ENCODE measurements at places on chromosomes 2 and 18.

GRCh38 chr18:61132031-61132430 lies 201.2 kb upstream of the CDH20 start:
- no peak for DNase-seq

DNA sequence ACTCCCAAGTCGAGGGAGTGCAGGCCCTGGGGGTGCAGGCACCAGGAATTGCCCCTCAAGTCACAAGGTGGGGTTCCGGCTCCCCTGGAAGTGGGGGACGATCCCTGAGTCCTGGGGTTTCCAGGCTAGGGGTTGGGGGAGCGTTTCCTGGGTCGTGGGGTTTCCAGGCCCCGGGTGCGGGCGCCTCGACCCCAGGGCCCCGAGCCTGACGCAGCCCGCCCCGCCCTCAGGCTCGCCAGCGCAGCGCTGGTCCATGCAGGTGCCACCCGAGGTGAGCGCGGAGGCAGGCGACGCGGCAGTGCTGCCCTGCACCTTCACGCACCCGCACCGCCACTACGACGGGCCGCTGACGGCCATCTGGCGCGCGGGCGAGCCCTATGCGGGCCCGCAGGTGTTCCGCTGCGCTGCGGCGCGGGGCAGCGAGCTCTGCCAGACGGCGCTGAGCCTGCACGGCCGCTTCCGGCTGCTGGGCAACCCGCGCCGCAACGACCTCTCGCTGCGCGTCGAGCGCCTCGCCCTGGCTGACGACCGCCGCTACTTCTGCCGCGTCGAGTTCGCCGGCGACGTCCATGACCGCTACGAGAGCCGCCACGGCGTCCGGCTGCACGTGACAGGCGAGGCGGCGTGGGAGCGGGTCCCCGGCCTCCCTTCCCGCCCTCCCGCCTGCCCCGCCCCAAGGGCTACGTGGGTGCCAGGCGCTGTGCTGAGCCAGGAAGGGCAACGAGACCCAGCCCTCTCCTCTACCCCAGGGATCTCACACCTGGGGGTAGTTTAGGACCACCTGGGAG lies 12.0 kb downstream of the SIGLEC15 start:
- DNase-seq, result peak; percentile 67

DNA sequence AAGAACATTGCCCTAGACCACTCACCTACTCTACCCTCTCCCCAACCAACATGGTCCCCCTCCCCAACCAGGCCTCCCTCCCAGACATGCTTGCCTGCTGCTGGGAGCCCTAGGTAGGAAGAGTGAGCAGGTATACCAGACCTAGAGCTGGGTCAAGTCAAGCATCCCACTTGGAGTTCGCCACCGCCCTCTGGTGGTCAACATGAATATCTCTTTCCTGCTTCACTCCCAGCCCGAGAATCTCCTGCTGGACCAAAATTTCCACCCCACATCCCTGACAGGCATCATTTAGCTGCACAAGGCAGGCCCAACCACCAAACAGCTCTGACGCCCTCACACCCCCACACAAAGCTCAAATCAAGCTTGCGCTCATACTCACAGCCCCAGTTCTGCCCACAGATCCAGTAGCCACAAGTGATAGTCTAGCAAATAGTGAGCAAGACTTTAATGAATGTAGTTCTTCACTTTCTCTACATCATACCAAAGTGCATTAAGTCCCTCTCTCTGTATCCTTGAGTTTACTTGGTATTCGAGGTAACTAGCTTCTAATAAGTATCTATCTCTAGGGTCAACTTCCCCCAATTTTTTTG lies 116.0 kb downstream of the TNS1 start:
- peak; percentile 81 for DNase-seq

GRCh38 chr2:156890529-156891148 lies 366.9 kb upstream of the GALNT5 start:
- no peak for DNase-seq

GRCh38 chr2:127619877-127620705 lies 25.9 kb upstream of the GPR17 start:
- DNase-seq, result no peak

DNA sequence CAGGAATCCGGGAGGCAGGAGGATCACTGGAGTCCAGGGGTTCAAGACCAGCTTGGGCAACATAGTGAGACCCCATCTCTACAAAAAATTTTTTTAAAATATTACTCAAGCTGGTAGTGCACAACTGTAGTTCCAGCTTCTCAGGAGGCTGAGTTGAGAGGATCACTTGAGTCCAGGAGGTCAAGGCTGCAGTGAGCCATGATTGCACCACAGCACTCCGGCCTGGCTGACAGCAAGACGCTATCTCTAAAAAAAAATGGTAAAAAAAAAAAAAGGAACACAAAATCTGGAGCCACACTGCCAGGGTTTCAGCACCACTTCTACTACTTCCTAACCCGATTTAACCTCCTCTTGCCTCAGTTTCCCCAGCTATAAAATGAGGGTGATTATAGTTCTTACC lies 57.0 kb downstream of the STEAP3 start:
- no peak for DNase-seq

DNA sequence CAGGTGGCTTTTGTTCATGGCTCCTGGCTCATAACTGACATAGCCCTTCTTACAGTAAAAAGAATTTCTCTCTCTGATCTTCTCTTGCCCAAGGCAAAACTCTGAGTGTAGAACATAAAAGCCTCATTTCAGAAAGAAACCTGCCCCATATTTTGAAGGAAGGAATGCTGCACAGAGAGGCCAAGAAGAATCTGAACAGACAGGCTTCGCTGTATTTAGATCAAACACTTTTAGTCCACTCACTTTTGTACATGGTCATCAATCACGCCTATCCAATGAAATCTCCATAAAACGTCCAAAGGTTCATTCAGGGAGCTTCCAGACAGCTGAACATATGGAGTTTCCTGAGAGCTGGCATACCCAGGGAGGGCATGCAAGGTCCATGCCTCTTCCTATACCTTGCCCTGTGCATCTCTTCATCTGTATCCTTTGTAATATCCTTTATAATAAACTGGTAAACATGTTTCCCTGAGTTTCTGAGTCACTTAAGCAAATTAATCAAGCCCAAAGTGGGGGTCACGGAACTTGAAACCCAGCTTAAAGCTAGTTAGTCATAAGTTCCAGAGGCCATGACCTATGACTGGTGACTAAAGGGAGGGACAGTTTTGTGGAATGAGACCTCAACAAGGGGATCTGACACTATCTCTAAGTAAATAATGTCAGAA lies 62.5 kb upstream of the TMEM247 start:
- DNase-seq, result no peak

DNA sequence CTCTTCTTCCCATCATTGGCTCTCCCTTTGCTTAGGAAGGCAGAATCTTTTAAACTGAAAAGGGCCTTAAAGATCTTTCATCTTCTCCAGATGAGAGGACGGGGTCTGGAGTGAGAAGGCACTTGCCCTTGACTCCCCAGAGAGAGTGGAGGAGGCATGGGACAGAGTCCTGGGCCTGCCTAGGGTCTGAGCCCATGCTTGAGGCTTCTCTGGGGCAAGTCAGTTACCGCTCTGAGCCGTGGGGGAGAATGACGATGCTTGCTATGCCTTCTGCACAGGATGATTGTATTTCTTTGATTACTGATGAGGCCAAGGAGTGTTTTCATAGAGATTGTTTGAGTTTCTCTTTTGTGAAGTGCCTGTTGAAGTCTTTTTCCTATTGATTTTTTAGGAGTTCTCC lies 921 bp downstream of the PLB1 start:
- DNase-seq, result no peak

GRCh38 chr2:85893428-85894258 lies 4.9 kb upstream of the ST3GAL5 start:
- DNase-seq, result no peak

- DNase-seq, result no peak
These were observed 22.7 kb upstream of the KCNG3 start for GRCh38 chr2:42516418-42516901.

GRCh38 chr18:72637721-72638120 lies 93.6 kb upstream of the CBLN2 start:
- no peak for DNase-seq

DNA sequence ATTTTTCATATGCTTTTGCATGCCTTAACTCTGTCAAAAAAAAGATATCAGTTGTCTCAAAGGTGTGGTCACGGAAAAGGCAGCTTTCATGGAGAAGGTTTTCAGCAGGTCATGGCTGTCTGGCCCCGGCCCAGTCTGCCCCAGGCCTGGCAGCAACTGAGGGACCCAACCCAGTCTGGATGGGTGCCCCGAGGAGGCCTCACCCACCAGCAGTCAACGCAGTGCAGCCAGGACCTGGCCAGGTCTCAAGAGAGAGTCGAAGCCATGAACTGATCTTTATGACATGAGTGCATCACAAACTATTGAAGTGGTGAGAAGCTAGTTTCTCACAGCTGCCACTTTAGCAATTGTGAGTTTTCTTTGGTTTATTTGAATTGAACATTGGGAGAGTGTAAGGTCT lies 7.9 kb downstream of the TUBB6 start:
- no peak for DNase-seq

GRCh38 chr2:211157856-211158463 lies 601.6 kb downstream of the CPS1 start:
- peak; percentile 80 for DNase-seq

GRCh38 chr2:147224070-147224469 lies 620.8 kb upstream of the ACVR2A start:
- DNase-seq, result no peak

- DNase-seq, result no peak
These were observed 108.9 kb upstream of the KLF7 start for GRCh38 chr2:207274530-207275189.

DNA sequence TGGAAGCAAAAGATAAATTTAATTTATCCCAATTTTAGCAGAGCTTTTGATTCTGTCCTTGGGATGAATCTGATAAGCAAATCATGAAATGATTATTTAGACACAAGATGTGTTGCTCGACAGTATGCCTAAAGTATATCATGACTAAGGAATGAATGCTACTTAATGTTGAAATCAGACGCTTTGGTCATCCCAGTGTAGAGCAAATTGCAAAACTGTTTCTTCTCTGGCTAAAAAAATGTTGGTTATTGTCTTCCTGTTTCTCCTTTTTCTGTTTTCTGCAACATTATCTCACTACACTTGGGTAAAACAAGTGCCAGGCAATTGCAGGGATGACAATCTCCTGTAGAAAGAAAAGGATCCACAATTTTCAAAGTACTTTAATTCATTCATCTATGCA lies 66.4 kb downstream of the BABAM2 start:
- no peak for DNase-seq

DNA sequence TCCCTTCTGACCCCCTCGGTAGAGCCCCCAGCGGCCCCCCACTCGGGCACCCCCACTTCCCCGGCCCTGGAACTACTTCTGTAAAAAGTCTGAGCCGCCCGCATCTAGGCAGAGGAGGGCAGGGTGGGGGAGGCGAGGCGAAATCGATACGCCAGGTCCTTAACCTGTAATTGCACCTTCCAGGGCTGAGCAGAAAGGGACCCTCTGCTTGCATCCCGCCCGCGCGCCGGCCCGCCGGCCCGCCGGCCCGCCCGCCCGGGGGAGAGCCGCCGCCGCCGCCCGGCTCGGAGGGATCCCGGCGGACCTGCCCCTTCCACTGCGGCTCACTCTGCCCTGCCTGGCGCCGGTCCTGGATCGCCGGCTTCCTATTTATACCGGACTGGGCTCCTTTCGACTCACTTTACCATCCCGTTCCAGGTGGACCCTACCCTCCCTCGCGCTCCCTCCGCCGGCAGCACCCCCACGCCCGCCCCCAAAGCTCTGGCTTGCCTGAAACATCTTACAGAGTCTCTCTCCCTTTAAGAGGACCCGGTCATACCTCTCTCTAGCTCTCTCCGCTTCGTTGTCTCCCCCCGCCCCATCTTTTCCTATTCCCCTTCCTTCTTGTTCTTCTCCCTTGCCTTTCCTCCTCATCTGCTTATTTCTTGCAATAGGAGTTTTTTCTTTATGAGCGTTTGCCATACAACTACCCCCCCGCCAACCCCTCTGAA lies 797 bp downstream of the KLHL14 start:
- no peak for DNase-seq

GRCh38 chr2:241215421-241215820 lies 26.9 kb downstream of the ANO7 start:
- DNase-seq, result no peak

- DNase-seq, result no peak
These were observed 74.0 kb upstream of the MSH6 start for GRCh38 chr2:47708801-47709499.

DNA sequence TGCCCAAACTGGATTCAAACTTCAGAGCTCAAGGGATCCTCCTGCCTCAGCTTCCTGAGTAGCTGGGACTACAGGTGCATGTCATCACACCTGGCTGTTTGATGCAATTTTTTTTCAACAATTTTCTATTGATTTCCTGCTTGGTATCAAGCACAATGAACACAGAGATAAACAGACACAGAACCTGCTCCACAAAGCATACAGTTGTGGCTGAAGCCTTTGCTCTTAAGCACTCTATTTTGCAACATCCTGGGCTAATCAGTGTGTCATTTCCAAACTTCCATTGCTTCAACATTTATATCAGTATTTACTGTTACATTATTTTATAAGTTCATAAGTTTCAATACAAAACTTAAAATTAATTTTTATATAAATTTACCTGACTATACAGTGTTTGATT lies 79.4 kb downstream of the NEB start:
- DNase-seq, result no peak

DNA sequence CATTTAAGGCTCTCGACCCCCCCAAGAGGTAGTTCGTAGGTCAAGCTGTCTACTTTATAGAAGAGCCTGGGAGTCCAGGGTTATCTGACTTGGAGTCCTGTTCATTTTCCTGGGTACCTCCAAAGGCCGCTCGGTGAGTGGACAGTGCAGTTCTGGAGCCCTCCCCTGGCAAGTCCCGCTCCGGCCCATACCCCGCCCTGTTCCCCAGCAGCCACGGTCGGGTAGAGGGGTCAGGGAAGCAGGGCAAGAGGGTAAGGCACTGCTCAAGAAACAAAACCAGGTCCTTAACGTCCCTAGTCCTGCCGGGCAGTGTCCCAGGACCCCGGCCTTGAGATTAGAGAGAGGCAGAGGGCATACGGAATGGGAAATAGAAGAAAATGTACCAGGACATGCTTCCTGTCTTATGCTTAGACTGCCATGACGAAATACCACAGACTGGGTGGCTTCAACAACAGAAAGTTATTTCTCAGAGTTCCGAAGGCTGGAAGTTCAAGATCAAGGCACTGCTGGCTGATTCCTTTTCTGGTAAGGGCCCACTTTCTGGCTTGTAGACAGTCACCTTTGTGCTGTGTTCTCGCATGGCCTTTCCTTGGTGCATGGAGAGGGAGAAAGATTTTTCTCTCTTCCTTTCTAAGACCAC lies 5.4 kb upstream of the HPCAL1 start:
- no peak for DNase-seq

DNA sequence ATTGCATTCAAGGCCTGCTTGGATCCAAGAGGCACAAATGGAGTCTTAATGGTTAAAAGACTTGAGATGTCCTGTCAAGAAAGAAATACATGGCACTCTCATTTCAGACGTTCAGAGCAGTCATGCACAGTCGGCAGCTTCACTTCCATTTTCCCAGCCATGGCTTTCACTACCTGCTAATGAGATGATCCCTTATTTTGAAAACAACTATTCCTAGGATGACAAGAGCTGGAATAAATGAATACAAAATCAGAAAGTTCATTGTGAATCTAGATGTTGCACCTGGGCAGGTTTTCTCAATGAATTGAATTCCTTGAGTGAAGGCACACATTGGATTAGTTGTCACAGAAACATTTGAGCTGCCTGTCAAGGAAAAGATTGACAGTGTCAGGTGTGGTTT lies 25.7 kb downstream of the ABCG5 start:
- no peak for DNase-seq

Measured in activated CD8-positive, alpha-beta T cell treated with anti-CD3 and anti-CD28 coated beads, Interleukin-2, amount 10 ng/mL, durations not matched to agents 7 days and 5 days (primary cell).